ENCODE measurements at places on chromosomes 4 and X.

DNA sequence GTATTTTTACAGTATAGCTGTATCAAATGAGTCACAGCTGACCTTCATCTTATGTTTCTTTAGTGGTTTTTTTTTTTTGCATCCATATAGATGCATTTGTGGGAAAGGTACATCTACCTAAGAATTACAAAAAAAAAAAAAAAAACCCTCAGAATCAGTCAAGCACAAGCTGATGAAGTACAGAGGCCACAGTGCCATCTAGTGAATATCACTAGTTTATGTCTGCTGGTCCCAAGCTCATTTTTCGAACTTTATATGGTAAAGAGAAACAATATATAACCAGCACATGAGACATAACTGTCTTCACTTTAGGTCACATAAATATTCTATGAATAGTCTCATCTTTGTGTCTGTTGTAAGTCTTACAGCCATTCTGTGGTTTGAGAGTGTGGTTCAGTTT lies 220.1 kb downstream of the DLG3 start:
- no peaks in the 10 kb centered on the region for H3K27me3 ChIP-seq
- H3K4me3 ChIP-seq, result no peak overlapping the region
- H3K36me3 ChIP-seq, result no peaks in the 10 kb centered on the region
- no peak for DNase-seq
- H3K27ac ChIP-seq, result no peak overlapping the region
- H3K4me1 ChIP-seq, result no peaks in the 10 kb centered on the region

GRCh38 chr4:70855464-70855863 lies 15.8 kb upstream of the GRSF1 start:
- no peaks in the 10 kb centered on the region for H3K4me1 ChIP-seq
- H3K27me3 ChIP-seq, result no peaks in the 10 kb centered on the region
- H3K36me3 ChIP-seq, result no peaks in the 10 kb centered on the region
- no peak overlapping the region for H3K4me3 ChIP-seq
- no peak for DNase-seq

GRCh38 chr4:176638992-176639391 lies 153.7 kb downstream of the VEGFC start:
- no peaks in the 10 kb centered on the region for H3K27me3 ChIP-seq
- no peak overlapping the region for H3K27ac ChIP-seq
- H3K4me3 ChIP-seq, result no peak overlapping the region
- no peaks in the 10 kb centered on the region for H3K4me1 ChIP-seq
- DNase-seq, result no peak

DNA sequence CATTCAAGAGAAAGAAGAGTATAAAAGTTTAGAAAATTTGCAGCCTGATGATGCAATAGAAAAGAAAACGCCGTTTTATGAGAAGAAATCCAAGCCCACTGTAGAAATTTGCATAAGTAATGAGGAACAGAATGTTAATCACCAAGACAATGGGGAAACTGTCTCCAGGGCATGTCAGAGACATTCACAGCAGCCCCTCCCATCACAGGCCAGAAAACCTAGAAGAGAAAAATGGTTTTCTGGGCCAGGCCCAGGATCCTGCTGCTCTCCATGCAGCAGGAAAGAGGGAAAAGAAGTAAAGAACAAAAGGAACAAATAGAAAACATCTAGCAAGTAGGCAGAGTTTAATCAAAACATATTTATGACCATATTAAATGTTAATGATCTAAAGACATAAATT lies 119.0 kb downstream of the ANKRD50 start:
- H3K4me3 ChIP-seq, result no peak overlapping the region
- no peaks in the 10 kb centered on the region for H3K4me1 ChIP-seq
- no peaks in the 10 kb centered on the region for H3K27me3 ChIP-seq
- DNase-seq, result no peak

All from left lung (tissue), 14 donors.